Activated T-helper 9 cell treated with anti-CD3 and anti-CD28 coated beads, Interleukin-2, amount 50 U/mL, for 16 hours (primary cell): ENCODE measurements at places on chromosomes 5 and 9.

GRCh38 chr5:95883185-95884016, 60.9 kb upstream of the GLRX start:
- no peak for DNase-seq

DNA sequence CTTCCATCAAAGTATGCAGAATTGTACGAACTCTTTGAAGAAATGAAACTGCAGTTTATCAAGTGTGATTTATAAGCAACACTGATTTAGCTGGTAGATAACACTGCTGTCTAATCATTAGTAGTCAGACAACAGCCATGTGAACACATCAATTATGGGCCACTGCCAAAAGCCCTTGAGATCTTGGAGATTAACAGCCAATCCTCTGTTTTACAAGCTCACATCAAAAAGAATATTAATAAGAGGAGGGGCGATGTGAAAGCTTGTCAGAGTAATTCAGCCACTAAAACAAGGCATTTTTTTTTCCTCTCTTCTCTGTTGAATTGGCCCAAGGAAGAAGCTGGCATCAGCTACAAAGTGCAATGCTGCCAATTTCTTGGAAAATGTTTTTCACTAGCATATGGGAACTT, 28.1 kb downstream of the ZNF608 start:
- no peak for DNase-seq

- DNase-seq, result no peak
Measured at GRCh38 chr5:116573279-116573701, 1.3 kb downstream of the SEMA6A start.

- DNase-seq, result no peak
Measured at GRCh38 chr9:121597698-121598166, 53.7 kb upstream of the DAB2IP start.

DNA sequence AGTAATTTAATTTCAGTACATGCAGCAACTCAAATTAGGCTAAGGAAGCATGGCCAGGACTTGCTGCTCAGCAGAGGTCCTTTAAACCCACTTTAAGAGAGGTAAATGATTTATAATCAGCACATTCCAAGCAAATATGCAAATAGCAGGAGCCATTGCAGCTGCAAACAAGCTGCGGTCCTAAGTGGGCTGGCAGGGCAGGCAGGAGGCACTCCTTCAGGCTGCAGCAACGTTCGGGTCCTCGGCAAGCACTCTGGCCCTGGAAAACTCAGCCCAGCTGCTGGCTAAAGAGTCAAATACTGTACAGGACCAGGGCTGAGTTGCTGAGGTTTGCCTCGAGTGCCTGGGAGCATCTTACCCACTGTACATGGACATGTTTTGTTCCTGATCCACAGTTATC, 126.9 kb downstream of the FSTL4 start:
- no peak for DNase-seq

- DNase-seq, result no peak
Measured at GRCh38 chr9:108666240-108666784, 189.5 kb downstream of the ACTL7B start.

DNA sequence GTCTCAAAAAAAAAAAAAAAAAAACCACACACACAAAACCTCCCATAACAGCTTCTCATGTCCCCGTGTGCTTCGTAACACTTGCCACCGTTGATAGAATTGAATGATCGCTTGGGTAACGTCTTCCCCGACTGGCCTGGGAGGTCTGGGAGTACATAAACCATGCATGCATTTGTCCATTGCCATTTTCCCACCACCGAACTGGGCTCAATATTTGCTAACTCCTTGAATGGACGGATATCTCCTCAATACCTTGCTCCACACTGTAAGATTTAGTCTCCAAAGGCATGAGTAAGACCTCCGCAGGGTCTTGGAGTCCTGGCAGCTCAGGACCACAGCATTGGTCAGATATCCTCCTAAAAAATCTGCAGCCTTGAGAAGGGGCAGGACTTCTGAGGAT, 3.2 kb upstream of the P4HA2 start:
- DNase-seq, result no peak

DNA sequence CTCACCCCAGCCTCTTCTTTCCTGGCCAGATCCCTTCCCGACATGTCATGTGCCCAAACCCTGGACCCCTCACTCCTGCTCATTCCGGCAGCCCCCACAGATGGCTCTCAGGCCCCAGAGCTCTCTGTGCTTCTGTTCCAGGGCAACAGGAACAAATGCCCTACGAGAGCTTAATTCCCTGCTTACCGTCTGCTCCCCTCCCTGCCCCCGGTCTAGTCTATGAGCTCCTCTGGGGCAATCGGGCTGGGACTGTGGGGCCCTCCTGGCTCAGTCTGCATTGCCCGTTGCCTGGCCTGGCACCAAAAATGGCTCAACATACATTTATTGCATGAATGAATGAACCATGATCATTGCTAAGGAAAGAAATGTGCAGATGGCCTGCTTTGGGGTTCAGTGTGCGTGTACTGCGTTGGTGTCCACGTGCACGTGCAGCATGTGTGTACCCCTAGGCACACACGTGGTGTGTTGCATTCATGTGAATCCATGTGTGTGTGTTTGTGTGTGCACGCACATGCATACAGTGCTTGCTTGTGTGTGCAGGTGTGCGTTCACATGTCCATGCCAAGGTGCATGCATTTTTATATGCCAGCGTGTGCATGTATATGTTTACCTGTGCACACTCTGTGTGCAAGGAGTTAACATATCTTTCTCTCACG, 201.2 kb upstream of the IER5L start:
- no peak for DNase-seq

DNA sequence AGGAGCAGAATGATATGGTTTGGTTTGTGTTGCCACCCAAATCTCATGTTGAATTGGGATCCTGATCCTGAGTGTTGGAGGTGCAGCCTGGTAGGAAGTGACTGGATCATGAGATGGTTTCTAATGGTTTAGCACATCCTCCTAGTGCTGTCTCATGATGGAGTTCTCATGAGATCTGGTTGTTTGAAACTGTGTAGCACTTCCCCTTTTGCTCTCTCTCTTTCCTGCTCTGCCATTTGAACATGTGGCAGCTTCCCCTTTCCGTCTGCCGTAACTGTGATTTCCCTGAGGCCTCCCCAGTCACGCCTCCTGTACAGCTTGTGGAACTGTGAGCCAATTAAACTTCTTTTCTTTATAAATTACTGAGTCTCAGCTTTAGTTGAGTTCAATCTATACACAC, 756.8 kb upstream of the CDH6 start:
- no peak for DNase-seq

- no peak for DNase-seq
Measured at GRCh38 chr5:109911731-109912130, 222.0 kb downstream of the MAN2A1 start.

GRCh38 chr5:158812408-158812807, 287.3 kb downstream of the EBF1 start:
- DNase-seq, result no peak
